NCI-H69 (cell line): ENCODE measurements at places on chromosomes 2 and 18.

GRCh38 chr18:62766266-62766665, 50.9 kb downstream of the PHLPP1 start:
- peak; percentile 26 for DNase-seq

- DNase-seq = no peak
Observed at GRCh38 chr2:173966274-173967098, 1.3 kb upstream of the SP3 start.

DNA sequence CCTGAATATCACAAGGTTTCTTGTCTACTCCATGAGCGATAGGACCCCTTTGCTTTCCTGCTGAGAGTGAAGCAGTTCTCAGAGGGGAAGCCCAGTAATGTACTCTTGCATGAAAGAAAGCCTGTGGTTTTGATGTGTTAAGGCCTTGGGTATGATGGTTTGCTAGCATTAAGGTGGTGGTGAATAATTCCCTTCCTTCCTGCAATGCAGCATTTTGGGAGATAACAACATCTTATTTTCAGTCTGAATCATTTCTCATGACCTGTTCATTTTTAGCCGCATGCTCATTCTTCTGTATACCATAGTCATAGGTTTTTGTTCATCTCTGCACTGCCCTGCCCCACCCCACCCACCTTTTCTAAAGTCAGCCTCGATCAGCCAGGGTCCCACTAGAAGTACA, 66.2 kb downstream of the HNMT start:
- no peak for DNase-seq

GRCh38 chr2:85445316-85446295, 27.1 kb downstream of the SH2D6 start:
- DNase-seq = peak; percentile 34

GRCh38 chr2:66233981-66234380, 200.9 kb upstream of the MEIS1 start:
- no peak for DNase-seq

DNA sequence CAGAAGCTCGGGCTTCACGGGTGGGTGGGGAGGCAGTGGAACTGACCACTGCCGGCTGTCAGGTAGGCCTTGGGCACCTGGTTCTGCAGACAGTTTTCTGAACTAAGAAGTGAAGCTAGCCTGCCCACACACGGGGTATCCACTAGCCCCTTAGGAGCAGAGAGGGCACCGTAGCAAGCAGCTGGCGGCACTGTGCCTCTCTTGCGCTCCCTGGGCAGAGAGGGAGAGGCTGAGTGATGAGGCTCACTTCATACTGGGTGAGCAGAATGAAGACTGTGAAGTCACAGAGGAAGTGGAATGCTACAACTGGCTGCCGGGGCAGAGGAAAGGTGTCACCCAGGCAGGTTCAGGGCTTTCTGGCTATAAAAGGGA, 753 bp downstream of the ITPRIPL1 start:
- DNase-seq = peak; percentile 25

GRCh38 chr2:241760301-241760771, 16.3 kb upstream of the GAL3ST2 start:
- DNase-seq = no peak

GRCh38 chr2:217070611-217071010, 210.7 kb upstream of the TNP1 start:
- no peak for DNase-seq

GRCh38 chr2:163719331-163719730, 16.5 kb downstream of the FIGN start:
- DNase-seq = no peak

- no peak for DNase-seq
Observed at GRCh38 chr2:20597860-20598183, 53.1 kb downstream of the HS1BP3 start.

DNA sequence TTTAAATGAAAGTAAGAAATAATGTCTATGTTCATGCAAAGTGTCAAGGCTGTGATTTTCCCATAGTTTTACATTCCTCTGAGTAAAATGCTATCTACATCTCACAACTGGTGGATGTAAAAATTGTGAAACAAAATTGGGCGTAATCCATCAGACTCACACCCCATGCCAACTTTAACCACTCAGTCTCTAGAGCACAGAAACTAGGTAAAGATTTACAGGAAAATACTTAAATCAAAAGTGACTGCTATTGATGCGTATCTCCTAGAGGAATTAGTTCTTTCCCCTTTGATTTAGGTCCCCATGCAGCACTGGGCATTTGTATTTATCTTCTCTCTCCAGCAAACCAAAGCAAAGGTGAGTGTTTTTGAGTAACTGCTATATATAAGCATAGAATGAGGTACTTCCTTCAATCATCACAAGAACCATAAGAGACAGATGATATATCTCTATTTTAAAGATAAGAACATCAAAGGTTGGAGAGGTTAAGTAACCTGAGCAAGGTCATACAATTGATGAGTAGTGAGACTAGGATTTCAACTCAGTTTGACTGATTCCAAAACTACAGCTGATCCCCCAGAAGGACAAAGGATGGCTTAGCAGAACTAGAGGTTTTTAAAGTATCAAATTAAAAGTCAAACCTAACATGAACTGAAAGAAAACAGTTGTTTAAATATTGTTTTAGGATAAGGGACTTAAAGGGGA, 594.0 kb upstream of the ACVR2A start:
- DNase-seq = no peak

GRCh38 chr18:76475450-76476194, 19.4 kb downstream of the ZNF516 start:
- peak; percentile 41 for DNase-seq

DNA sequence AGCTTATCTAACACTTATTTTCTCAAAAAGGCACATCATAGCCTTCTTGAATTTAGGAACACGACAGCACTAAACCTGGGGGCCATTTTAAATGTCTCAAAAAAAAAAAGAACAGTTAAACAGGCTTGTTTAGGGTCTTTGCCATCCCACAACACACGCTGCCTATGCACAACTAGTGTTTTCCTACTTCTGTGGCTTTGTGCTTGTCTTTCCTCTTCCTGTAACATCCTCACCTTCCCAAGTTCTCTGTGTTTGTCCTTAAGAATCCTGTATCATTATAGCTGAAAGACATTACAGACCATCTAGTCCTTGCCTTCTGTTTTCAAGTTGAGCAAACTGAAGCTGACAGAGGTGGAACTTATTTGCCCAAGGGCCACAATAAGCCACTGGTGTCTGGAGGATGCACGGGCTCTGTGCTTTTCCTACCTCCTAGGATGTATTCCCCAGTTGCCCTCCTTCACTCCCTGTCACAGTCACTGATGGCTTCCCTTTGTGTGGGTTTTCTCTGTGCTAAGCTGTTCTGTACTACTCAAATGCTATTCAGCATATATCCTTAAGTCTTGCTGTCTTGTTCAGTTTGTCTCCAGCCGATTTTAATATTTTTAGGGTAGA, 22.6 kb downstream of the SNRPD1 start:
- DNase-seq = no peak

- DNase-seq = no peak
Observed at GRCh38 chr18:6961331-6961730, 156.3 kb downstream of the LAMA1 start.

DNA sequence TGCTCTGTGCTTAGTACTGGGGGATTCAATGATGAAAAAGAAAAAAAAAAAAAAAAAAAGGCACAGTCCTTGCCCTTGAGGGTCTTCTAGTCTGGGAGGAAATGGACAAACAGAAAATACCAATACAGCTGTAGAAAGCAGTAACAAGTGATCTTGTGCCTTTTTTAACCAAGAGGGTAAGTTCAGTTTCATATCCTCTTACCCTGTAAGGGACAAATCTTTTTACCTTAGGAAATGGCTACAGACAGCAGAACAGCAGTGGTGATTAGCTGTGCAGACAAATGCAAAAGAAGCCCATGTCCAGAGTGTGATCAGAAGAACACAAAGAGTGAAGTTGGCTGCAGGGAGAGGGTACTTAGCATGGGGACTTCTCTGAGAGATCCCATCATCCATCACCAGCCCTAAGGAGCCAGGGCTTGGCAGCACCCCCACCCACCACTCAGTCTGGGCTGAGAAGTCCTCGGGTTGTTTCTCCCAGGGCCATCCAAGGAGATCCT, 102.9 kb downstream of the ALPK2 start:
- DNase-seq = no peak

- DNase-seq = no peak
Observed at GRCh38 chr2:146413086-146413610, 1431.7 kb upstream of the ACVR2A start.

DNA sequence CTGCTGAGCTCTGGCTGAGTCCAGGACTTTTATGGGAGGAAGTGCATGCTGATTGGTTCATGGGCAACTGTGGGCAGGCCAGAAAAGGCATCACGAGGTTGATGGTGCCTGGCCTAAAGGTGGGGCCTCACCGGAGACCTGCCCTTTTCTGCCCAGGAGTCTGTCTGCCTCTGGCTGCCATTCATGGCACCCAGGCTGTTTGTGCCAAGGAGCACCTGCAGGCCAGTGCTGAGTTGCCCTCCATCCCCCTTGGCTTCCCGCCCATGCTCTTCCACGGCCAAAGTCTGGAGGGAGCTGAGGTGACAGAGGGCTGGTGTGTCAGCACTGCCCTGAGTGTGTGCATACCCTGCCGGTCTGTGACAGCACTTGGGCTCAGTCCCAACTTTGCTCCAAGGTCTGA, 123.2 kb downstream of the PTH2R start:
- DNase-seq = no peak

- DNase-seq = no peak
Observed at GRCh38 chr18:78517328-78517727, 462.3 kb upstream of the SALL3 start.

- DNase-seq = no peak
Observed at GRCh38 chr2:216914491-216914890, 54.6 kb upstream of the TNP1 start.

DNA sequence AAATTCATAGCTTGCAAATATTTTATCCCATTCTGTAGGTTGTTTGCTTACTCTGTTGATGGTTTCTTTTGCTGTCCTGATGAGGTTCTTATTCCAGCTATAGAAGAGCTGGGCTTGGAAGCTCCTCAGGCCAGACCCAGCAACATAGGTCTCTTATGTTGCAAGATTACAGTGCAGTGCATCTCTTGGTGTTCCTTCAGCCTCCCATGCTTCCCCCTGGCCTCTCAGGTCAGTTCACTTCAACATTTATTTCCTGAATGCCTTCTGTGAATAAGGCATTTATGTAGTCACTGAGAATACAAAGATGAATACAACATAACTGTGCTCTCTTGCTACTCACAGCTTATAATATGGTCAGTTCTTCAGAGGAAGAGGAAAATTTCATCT, 179.0 kb upstream of the SLC39A10 start:
- no peak for DNase-seq

DNA sequence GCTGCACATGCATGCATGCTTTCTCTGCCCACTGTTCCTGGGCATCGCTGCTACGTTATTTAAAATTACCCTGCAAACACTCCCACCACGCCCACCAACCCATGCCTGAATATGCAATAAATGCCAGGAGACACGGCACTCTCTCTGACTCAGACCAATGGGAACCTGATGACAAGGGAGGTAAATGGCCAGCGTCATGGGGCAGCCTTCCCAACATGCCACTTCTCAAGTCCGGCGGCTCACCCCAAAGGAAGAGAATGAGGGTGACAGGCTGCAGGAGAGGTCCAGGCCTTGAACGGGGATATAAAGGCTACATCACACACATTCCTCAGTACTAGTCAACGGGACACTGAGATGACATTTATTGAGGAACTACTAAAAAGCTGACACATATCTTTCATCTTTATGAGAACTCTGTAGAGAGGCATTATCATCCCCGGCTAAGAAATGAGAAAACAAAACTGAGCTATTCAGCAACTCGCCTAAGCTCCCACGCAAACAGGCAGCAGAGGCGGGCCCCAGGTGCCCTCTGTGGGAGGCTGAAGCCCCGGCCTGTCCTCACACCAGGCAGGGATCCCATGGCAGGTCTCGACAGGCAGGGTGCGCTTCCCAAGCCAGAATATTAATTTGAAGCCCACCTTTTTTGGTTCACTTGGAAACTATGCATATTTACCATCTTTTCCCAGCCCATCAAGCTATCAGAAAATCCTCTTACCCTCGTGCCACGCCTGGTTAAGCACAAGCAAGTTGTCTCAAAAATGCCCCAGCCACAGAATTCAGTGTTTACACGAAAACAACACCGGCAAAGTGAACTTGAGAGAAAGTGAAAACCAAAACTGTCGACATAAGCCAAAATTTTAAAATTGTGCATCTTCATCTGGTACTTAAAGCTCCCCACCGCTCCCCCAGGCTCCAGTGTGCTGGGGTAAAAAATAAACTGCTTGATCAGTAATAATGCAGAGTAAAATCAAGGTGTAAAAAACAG, 166.3 kb downstream of the HDAC4 start:
- no peak for DNase-seq

DNA sequence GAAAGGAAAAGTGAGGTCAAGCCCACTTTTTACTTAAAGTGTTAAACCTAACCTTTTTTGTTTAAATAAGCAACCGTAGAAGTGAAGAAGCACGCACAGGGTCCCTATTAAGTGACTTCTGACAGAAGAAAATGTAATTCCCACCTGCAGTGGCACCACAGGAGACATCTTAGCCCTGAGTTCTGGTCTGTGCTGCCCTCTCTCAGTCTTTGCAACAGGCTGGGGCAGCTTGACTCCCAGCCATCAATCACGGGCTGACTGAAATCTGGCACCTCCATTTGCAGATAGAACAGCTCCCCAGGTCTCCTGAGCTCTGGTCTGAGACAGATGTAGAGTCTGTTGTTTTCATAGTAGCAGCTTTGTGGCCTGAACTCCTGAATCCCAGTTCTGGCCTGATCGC, 170.0 kb downstream of the LTBP1 start:
- DNase-seq = peak; percentile 59

DNA sequence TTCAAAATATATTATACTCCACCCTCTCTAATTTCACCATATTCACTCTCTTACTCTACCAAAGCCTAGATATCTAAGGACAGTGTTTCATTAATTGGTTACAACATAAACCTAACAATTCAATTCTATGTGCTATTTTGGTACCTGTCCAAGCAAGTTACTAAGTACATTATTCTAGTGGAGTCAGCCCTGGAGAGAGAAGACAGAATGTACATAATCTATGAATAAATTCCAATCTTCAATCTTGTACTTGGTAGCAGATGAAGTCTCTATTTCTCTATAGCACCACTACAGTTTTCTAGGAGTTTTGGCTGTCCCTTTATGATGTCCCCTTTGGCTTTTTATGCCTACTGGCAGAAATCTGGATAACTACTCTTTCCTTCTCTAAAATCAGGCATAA, 27.6 kb downstream of the NMUR1 start:
- DNase-seq = no peak

DNA sequence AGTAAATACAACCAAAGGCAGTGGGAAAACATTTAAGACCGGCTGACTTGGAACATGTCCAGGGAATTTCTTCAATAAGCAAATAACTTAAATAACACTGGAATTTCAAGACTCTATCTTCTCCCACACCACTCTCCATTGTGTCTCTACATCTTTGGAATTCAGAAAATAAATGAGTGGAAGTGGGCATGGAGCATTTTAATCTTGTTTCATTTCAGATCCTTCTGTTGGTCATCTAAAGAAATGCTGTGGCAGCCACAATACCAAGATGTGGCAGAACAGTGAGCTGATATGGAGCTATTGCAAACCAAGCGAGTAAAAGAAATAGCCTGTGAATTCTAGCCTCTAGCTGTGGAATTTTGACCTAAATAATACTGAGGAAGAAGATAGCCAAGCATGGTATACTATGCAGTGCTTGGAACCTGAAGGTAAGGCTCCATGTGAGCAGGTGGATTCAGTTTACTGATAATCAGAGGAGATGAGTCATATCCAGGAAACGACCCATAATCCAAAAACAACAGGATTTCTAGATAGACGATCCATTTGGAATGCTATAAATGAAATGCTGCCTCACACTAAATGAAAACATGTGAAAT, 157.1 kb upstream of the SCN7A start:
- peak; percentile 59 for DNase-seq
